ENCODE measurements at places on chromosomes 1 and 21. TPM values are rescaled to one million over a fixed set of nuclear protein-coding genes. Genes with fewer than 3 reads are reported as not detected.

Gene PRXL2B
- total RNA-seq, result 12.4 TPM

Gene DYRK1A
- total RNA-seq, result 48.8 TPM

Gene MFN2
- total RNA-seq, result 93.6 TPM

Gene KIAA1614
- total RNA-seq, result 3.1 TPM

Gene SLFNL1
- 0.22 TPM for total RNA-seq

Gene S100A3
- 2.2 TPM for total RNA-seq

Gene TMEM79
- total RNA-seq, result 1.8 TPM

Gene OXCT2
- total RNA-seq, result 0.87 TPM

Gene OR2L13
- total RNA-seq, result not detected

Gene ANGPTL1
- total RNA-seq, result 23.4 TPM

Gene OVAAL
- total RNA-seq, result not detected

Gene TRIM17
- total RNA-seq, result not detected

Gene MPL
- total RNA-seq, result 0.39 TPM

Gene TTC34
- 0.35 TPM for total RNA-seq

Gene APOBEC4
- not detected for total RNA-seq

Gene GABRD
- total RNA-seq, result not detected

Gene LCE1D
- total RNA-seq, result not detected

Gene KLF17
- not detected for total RNA-seq

Gene LRRC8D
- 8.6 TPM for total RNA-seq

Gene RHEX
- 2.2 TPM for total RNA-seq

Gene UBXN10
- 0.29 TPM for total RNA-seq

Gene LEMD1
- not detected for total RNA-seq

Gene MT1HL1
- not detected for total RNA-seq

Gene PER3
- total RNA-seq, result 7.4 TPM

Gene EXO5
- total RNA-seq, result 6.3 TPM

Gene NR0B2
- total RNA-seq, result 0.29 TPM

Gene ELAPOR1
- total RNA-seq, result 0.26 TPM

Gene ANKRD65
- total RNA-seq, result 4.1 TPM

Gene SFT2D2
- total RNA-seq, result 53.3 TPM

Gene HES2
- 0.19 TPM for total RNA-seq

Gene CASQ1
- total RNA-seq, result 0.39 TPM

Gene AVPR1B
- not detected for total RNA-seq

Gene CYP2J2
- total RNA-seq, result not detected

Gene SYT14
- total RNA-seq, result not detected

Gene IGSF9
- total RNA-seq, result 0.13 TPM

Gene PTGS2
- total RNA-seq, result 35.0 TPM

Gene CLCNKA
- 0.39 TPM for total RNA-seq

Gene OPRD1
- total RNA-seq, result not detected

Gene TNFRSF14
- 53.7 TPM for total RNA-seq

Gene TNFRSF4
- total RNA-seq, result 10.7 TPM

Gene NES
- 49.5 TPM for total RNA-seq

Gene FBLIM1
- total RNA-seq, result 34.5 TPM

Gene B3GALT6
- total RNA-seq, result 14.1 TPM

Gene TSTD1
- total RNA-seq, result 11.0 TPM

Gene SLAMF9
- not detected for total RNA-seq

Gene NADK
- 165 TPM for total RNA-seq

Gene TMEM269
- not detected for total RNA-seq

All from mesenteric fat pad (tissue), 1 donor.